ENCODE measurements at places on chromosomes 12 and 14.

- DNase-seq: no peak
Measured at GRCh38 chr14:67971627-67972625, 152.3 kb downstream of the RAD51B start.

DNA sequence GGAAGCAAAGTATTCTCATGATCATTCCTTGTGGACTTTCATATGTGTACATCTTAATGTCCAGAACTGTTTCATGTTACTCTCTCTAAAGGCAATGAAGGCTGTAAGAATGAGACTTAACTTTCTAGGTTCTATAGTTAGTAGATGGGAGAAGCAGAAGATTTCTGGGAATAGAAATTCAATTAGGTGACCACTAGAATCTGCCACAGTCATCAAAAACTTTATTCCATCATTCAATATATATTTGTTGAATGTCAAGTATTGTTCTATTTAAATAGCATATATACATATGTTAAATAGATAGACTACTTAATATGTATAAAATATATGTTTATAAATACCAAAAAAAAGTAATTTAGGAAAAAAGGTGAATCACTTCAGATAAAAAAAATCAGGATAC is 972.9 kb downstream of the SLC6A15 start:
- no peak for DNase-seq

DNA sequence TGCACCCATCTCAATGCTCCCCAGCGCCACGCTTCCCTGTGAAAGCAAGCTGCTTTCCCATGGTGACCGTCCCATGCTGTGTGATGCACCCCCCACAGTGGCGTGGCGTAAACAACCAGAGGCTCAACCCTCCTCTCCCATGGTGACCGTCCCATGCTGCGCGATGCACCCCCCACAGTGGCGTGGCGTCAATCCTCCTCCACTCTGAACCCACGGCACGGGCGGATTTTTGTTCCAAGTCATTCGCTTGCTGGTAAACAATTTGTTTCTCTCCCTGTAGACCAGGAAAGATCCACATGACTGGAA is 8.9 kb downstream of the STX2 start:
- no peak for DNase-seq

GRCh38 chr12:53516758-53517455 is 9.6 kb upstream of the NPFF start:
- no peak for DNase-seq

DNA sequence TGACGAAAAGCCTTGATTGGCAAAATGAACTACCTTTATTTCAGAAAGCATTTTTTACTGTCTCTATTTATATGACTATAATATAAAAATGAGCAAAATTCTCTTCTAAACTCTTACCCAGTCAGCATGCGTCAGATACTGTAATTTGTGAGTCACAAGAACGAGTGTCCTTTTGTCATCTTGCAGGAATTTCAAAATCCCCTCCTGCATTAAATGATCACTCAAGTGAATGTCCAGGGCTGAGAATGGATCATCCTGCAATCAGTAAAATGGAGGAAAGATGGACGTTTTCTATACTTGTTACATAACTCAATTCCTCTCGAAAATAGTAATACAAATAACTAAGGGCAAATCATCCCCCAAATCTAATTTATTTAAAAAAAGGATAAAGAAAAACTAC is 77.7 kb upstream of the KCNJ8 start:
- DNase-seq: no peak

GRCh38 chr12:52369211-52369610 is 1.9 kb upstream of the KRT85 start:
- no peak for DNase-seq

- DNase-seq: no peak
Measured at GRCh38 chr14:61698206-61698980, 3.1 kb downstream of the HIF1A start.

DNA sequence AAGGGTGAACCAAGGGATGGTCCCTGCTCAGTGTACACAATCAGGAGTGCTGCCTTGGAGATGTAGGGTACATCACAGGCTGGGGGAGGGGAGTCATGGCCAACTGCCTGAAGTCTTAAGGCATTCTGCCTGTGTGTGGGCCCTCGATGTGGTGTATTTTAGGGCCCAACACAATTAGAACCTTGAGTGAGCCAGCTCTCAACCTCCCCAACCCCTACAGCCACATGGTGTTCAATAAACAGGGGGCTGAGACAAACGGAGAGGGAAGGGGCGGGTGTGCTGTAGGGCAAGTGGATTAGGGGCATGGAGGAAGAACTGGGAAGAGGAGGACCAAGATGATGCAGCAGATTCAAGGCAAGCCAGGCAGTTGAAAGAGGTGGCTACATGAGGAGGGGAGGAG is 8.6 kb upstream of the CHD4 start:
- no peak for DNase-seq

GRCh38 chr12:65634626-65635331 is 189.5 kb upstream of the HMGA2 start:
- no peak for DNase-seq

- no peak for DNase-seq
Measured at GRCh38 chr12:70227911-70228310, 15.3 kb upstream of the CNOT2 start.

- DNase-seq: no peak
Measured at GRCh38 chr12:29238822-29239291, 89.8 kb downstream of the FAR2 start.

- DNase-seq: no peak
Measured at GRCh38 chr14:90274808-90275457, 18.6 kb downstream of the PSMC1 start.

- no peak for DNase-seq
Measured at GRCh38 chr12:66514581-66514980, 164.3 kb downstream of the GRIP1 start.

GRCh38 chr14:31261859-31262731 is 54.5 kb upstream of the HECTD1 start:
- DNase-seq: no peak

- no peak for DNase-seq
Measured at GRCh38 chr12:52231305-52232202, 1.5 kb upstream of the KRT7 start.

DNA sequence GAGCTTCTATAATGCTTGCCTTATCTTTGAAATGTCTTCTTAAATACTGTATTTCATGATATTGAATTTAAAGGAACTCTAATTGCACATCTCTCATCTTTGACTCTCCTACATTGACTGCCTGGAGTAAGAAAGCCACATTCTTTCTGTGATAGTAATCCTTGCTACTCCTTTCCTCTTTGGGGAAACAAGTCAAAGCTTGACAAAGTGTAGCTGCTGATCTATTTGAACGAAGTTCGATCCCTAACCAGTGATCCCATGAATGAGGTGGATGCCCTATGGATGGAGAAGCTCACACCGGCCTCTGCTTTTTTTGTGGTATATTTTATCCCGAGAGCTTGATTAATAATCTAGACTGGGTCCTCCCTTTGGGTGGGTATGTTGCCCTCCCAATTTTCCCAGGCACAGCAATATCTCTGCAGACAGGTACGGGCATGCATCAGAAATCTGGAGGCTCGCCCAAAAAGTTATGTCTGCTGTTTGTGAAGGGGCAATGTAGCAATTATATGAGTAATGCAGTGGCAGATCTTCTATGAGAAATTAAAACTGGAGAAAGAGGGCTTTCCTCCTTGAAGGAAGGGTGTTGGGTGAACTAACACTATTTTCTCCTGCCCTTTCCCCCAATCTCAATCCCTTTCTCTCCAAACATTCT is 163.0 kb upstream of the FRMD6 start:
- no peak for DNase-seq

DNA sequence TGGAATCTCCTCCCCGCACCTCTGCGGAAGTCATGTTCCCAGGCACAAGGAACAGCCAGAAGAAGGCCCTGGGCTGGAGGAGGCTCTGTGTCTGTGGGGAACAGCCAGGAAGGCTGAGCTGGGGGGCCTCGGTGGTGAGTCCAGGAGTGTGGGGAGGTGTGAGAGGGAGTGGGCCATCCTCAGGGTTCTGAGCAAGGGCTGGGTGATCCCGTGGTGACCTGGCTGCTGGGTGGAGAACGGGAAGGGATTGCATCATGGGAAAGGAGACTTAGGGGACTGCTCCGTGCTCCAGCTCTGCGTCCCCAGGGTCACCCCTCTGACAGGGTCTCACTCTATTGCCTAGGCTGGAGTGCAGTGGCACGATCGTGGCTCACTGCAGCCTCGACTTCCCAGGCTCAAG is 13.8 kb downstream of the AACS start:
- no peak for DNase-seq

DNA sequence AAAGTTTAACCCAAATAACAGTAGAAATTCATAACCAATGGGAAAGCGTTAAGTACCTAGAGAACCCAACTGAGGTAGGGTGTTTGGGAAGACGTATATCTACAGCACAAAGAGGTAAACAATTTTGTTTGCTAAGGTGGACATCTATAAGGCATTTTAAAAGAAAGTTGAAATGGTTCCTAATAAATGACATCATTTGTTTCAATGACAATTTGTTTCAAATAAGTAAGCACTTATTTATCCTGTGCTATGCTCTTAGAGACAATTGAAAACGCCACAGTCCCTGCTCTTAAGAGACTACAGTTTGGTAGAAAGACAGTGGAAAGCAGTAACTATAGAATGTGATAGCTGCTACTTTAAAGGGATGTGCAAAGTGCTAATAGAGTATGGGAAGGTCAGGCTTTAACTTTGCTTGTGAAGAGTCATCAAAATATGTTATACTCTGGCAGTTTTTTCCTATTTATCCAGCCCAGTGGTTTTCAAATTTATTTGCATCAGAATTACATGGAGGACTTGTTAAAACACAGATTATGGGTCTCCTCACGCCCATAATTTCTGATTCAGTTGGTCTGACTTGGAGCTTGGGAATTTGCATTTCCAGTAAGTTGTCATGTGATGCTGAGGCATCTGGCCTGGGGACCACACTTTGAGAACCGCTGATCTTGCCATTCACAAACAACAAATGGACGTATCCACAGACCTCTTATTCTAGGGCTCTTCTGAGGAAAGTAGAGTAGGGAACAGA is 19.6 kb upstream of the SMCO2 start:
- DNase-seq: no peak

- DNase-seq: no peak
Measured at GRCh38 chr12:96773031-96773430, 134.0 kb upstream of the NEDD1 start.

- no peak for DNase-seq
Measured at GRCh38 chr12:1920971-1921370, 2.5 kb upstream of the CACNA2D4 start.

DNA sequence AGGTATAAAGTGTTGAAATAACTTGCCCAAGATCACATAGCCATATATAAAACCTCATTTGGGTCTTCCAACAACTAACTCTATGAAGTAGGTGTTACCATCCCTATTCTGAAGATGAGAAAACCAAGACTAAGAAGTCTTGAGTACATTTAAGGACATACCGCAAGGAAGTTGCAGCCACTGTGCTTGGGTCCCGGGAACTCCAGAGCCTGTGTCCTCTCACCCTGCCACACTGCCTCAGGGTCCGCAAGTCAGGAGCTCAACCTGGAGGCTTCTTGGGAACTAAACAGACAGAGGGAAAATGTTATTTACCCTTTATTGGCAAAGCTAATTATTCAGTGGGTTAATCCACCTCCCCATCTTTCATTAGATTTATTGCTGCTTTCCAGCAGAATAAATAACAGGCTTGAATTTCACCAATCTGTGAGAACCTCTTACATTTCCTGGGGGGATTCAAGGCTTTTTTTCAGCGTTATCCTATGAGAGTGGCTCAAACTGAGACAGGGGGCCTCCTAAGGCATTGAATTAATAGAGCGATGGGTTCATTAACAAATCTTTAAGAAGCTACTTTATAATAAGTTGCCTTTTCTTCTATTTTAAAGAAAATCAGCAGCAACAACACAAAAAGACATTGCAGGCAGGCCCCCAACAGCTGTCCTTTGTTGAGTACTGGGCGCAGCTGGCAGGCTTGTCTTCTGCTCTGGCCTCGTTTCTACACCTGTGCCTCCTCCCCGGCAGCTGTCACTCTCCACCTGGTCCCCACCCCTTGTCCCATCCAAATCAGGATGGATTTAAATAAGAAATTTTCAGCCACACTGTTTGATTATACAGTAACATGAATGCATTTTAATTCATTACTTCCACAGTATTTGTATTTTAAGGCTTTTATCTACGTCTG is 25.3 kb downstream of the PHLDA1 start:
- no peak for DNase-seq

DNA sequence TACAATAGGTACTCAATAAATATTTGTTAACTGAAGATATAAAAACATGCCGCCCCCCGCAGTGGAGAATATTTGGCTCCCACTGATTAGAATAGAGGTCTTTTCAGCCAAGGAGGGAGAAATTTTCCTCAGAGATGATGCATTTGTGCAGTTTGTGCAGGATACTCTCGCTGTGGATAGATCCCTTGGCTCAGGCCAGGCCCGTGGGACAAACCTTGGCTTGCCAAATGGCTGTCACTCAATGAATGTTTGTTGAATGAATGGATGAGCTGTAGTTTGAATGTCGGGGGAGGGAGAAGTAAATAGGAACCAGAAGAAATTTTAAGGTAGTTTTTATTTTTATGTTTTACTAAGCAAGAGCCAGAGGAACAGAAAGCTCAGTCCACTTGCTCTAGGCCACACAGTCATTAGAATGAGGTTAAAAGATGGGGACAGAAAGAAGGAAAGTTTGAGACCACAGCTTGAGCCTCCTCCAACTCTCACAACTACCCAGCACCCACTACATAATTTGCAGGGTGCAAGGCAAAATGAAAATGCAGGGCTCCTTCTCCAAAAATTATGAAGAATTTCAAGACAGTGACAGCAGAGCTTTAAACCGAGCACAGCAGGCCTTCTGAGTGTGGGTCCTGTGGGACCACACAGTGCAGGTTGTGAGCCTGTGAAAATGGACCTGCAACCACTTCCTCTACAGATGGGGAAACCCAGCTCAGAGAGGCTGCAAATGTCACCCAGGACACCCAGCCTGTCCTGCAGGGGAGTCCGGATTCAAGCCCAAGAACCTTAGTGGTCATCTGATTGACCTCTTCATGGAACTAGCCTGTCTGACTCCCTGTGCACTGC is 51.4 kb downstream of the WSCD2 start:
- DNase-seq: no peak

DNA sequence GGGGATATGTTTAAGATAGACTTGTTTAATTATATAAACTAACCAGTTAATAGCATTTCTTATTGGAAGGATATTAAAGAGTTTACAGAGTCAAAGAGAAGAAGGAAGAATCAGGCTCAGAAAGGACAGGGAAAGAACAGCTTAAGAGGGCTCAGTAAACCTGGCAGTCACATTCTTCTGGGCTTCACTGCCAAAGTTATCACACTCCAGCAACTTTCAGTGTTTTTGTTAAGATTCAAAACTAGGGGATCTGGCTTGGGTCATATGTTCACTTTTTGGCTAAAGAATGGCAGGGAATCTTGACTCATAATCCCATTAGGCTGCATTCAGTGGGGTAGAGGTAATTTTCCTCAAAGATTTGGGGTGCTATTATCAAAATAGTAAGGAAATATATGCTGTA is 312.3 kb downstream of the RAD51B start:
- no peak for DNase-seq
